ENCODE measurements at places on chromosomes 2 and 18.

DNA sequence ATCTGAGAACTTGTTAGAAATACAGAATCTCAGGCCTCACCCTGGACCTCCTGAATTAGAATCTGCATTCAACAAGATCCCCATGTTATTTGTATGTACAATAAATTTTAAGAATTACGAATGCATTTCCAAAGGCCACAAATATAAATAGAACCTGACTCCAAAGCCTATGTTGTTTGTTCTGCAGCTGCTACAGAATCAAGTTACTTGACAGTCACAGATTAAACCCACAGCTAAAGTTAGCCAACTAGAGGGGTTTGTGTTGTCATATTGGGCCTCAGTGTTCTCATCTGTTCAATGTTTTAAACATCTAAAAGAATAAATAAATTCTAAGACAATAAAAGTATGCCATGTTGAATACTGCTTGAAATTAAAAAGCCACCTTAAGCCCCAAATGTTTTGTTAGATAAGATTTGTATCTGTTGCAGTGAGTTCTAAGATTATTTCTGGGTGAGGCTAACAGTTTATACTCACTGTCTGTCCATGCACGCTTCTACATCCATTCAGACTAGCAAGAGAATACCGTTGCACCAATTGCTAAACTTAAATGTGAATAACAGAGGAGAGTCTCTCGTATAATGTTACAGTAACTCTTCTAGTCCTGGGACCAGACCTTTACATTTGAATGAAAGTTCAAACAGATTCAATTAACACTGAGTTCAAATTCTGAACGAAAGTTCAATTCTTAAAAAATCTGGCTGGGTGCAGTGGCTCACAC is 200.4 kb downstream of the MEMO1 start:
- no peak for DNase-seq

GRCh38 chr18:27312853-27313252 is 127.7 kb upstream of the CHST9 start:
- DNase-seq = no peak

DNA sequence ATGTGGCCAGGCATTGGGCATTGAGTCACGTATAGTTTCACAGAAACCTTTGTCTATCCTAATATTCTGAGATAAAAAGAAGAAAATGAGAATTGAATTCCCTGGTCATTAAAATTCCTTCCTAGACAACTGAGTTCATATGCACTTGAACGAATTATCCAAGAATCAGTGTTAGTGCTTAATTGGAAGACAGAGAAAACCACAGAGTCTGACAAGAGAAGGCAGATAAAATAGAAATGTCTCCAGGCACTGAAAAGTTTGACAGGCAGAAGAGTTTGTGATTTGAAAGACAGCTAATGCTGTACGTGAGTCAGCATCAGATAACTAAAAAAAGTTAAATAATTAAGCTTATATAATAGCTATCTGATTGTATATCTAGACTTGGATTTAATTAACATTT is 47.7 kb upstream of the TRIB2 start:
- DNase-seq = no peak

GRCh38 chr2:155190342-155190741 is 491.8 kb downstream of the KCNJ3 start:
- DNase-seq = no peak

- no peak for DNase-seq
Observed at GRCh38 chr2:11079136-11079824, 76.0 kb upstream of the SLC66A3 start.

DNA sequence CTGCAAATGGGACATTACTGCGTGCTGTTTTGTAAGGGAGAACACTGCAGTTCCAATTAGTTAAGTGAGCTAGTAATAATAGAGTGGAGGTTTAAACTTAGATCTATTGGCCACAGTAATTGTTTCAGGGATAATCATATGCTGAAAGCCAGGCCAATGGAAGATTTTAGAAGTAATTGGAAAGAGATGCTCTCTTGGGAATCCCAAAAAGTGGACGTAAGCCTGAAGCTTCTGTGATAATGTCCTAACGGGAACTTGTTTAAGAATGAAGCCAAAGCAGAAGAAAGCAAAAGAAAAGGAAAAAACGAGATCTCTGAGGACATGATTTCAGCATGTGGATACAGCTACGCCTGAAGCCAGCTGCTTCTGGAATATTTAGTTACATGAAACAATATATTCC is 594.6 kb downstream of the SLC4A3 start:
- DNase-seq = no peak

DNA sequence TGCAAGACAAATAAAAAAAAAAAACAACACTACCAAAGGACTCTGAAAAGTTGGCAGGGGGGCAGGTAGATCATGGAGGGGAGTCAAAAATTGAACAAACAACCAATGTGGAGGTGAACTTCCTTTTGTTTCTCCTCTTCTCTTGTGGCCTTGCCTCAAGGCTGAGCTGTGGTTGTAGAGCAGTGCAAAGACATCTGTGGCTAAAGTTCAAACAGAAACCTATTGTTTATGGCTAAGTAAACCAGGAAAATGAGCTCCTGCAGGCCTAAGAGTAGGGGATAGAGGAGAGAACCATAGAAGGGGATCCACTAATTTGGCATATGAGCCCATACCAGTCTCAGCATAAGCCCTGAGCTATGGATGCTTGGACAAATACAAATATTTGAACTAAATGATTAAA is 40.2 kb upstream of the EGR4 start:
- no peak for DNase-seq

DNA sequence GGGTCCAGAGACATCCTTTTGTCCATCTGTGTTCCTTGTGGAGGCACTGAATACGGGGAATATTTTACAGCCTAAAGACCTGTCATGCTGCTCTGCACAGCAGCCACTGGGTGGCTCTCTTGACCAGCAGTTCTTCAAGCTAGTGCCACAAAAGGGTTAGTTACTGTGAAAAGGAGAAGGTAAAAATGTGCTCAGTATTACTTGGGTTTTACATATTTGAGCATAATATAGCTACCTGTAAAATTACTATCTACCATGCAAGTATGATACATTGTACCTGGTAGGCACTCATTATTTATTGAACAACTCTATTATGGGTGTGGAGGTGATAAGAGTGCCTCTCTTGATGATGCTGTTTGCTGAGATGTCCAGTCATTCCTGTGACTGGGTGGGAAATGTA is 23.6 kb downstream of the FZD5 start:
- peak; percentile 81 for DNase-seq

- DNase-seq = no peak
Observed at GRCh38 chr2:143177096-143177786, 48.0 kb downstream of the ARHGAP15 start.

GRCh38 chr2:25954199-25954752 is 28.0 kb downstream of the KIF3C start:
- DNase-seq = no peak

DNA sequence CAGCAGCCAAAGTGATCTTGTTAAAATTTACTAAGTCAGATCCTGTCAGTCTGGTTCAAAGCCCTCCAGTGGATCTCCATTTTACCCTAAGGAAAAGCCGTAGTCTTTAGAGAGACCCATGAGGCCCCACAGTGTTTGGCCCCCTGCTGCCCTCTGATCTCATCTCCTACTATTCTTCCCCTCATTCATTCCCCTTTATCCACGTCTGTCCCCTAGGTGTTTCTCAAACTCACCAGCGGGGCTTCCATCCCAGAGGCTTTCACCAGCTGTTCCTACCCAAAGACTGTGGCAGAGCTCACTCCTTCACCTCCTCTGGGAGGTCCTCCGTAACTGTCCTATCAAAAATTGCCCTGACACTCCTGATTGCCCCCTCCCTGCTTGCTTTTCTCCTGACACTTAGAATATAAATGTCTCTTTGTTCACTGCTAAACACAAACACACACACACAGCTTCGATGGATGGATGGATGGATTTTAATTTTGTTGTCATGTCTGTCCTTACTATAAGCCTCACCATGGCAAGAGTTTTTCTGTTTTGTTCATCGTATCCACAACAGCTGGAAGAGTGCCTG is 26.1 kb downstream of the LIMS1 start:
- DNase-seq = no peak

DNA sequence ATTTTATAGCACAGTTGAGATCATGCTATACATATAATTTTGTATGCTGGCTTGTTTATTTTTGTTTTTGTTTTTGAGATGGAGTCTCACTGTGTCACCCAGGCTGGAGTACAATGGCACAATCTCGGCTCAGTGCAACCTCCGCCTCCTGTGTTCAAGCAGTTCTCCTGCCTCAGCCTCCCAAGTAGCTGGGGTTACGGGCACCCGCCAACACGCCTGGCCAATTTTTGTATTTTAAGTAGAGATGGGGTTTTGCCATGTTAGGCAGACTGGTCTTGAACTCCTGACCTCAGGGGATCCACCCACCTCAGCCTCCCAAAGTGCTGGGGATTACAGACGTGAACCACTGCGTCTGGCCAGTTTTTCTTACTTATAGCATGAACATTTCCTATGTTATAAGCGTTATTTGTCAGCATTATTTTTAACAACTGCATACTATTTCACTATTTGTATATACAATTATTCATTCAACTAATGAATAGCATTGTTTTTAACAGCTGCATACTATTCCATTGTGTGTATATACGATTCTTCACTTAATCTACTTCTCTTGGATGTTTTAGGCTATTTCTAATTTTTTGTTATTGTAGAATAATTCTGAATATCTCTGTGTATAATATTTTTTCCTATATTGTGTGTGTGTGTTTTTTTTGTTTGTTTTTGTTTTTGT is 3.5 kb downstream of the EHD3 start:
- DNase-seq = no peak

DNA sequence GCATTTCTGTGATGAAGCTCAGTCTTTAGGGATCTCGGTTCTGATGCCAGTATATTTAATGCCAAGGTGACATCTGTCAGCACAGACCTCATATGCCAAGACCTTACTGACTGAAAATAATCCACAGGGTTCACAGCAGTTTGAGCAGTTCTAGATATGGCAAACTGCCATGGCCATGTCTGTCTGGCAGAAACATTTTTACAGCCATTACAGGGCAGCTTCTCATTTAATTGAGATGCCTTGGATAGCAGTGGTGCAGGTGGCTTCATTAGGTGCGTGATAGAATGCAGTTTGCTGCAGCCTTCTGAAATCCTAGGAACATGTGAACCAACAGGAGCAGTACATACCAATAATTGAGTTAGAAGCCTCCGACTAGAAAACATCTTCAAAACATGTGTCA is 510.6 kb downstream of the XIRP2 start:
- DNase-seq = no peak

DNA sequence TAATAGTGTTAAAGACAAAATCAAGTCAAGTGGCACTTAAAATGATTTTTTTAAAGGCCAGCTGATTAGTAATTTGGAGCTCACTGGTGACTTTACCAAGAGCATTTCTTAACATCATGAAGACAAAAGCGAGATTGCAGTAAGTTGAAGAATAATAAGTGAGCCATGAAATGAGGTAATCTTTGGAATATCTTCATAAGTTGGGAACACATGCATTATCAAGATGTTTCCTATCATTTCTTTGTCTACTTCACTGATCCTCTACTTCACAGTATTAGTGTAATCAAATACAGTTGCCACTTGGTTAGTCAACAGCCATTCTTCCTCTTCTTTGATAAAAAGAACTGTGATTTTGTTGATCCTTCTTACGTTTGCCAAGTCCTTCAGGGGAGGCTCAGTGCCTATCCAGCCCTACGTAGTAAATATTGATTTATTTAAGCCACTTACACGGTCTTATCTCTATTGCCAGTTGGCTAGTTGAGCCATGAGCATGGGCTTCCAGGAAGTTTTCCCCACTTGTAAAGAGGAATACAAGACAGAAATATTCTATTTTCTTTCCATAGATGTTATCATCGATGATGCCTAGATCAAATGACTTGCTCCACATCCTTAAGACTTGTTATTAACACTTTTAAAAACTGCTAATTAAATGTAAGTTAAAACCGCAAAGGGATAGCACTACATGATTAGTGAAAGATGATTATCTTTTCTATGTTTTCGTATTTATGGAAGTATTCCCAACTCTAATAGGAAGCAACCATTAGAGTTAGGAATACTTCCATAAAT is 46.1 kb downstream of the YES1 start:
- peak; percentile 21 for DNase-seq

DNA sequence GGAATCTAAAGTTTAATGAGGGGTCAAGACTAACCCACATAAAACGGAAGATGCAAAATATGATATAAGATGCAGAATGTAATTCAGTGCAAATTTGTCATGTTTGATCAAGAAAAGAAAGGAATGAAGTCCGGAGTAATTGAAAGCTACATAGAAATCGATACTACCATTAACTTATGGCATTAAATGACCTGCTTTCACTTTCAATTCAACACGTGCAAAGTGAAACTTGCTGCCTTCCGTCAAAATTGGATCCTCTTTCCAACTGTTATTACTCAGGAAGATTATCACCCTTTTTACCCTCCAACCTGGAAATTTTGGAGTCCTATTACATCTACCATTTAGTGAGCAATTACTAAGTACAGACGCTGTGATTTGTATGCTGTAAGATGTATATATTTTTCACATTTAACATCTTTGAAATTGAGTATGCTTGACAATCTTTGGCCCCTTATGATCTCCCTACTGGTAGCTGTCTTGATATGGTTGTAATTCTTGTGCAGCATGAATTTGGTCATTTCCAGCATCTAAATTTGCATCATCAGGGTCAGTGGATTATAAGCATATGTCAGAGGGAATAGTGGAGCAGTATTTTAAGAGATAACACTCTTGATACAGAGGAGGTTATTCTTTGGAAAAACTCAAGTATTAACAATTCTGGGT is 18.6 kb downstream of the UNC80 start:
- no peak for DNase-seq

- DNase-seq = no peak
Observed at GRCh38 chr2:186771395-186771794, 77.5 kb downstream of the FAM171B start.

DNA sequence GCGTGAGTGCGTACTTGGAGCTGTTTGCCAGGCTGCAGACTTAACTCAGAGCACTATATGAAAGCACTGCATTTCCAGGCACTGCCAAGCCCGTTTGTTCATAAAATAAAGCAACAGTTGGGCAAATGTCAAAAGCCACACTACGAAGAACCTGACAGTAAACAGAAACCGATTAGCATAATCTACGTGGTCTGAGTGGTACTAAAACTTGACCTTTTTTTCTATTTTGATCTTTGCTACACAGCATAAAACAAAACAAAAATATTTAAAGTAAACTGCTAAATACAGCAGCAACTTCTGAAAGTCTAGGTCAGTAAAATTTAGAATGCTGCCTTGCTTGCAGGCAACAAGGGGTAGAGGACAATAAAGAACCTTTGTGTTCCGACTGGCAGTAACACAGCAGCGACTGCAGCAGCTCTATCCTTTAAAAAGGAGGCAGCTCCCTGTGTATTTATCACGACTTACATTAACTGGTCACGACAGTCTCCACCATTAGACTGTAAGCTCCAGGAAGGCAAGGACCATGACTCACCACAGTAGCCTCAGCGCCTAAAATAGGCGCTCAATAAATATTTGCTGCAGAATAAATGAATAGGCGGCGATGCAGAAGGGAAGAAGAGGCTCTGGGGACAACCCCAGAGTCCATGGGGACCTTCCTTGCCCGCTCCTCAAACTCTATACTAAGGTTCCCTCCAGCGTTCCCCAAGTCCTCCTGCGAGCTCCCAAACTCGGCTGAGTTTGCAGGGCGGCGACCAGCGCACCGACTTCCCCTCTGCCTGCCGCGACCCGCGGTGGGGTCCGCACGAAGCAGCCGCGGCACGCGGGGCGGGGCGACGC is 902 bp downstream of the SS18 start:
- peak; percentile 56 for DNase-seq

- no peak for DNase-seq
Observed at GRCh38 chr2:62760555-62760954, 55.0 kb downstream of the EHBP1 start.

GRCh38 chr2:159613091-159613490 is 3.3 kb downstream of the BAZ2B start:
- no peak for DNase-seq

GRCh38 chr2:40579247-40579646 is 127.4 kb upstream of the SLC8A1 start:
- no peak for DNase-seq

All from dermis blood vessel endothelial cell (primary cell).